ENCODE measurements at places on chromosomes 1 and 21.
A peak's percentile ranks its signal among the peaks of the same experiment; 100 is the strongest.

DNA sequence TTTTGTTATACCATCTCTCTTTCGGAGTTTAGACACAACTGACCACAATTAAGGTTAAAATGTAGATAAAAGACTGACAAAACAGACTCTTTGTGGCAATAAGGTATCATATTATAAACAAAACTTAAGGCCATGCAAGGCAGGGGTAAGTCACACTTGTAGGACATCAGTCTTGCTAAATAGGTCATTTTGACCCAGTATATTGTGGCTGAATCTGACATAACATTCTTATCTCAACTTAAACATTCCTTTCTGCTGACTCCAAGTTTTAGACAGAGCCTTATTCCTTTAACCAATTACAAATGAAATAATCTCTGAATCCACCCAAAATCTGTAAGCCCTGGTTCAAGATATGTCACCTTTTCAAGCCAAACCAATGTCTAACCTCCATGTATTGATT is 733.4 kb upstream of the B3GALT2 start:
- no peak for DNase-seq

DNA sequence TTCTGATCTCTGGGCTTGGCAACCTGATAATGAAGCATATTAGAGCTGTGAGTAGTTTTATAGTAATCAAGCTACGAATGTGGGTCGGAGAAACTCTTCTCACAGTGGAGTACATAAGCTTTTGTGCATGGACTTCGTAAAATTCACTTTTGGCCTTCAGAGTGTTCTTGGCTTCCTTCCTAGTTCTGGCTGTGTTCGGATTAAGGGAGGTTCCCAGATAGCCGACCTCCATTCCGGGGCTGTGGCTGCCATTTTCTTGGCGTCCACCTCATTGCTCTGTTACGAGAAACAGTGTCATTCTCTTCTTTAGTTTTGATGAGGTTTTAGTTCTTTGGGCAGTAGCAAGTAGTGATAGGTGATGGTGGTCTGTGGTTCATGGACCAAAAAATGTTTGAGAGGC is 26.3 kb downstream of the CAMTA1 start:
- DNase-seq: no peak

DNA sequence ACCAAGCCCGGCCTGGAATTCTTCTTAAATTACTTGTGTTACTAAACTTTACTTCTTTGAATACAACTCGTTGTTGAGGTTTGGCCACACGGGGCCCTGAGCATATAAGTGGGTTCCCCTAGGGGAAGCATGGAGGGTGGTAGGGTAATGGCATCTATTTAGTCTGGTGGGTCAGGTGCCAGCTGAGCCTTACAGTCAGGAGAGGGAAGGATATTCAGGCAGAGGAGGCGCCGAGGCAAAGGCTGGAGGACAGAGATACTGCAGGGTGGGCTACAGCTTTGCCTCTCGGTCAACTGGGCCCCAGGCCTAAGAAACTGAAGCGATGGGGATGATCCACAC is 424 bp upstream of the NECAP2 start:
- DNase-seq: no peak

- peak; percentile 32 for DNase-seq
Observed at GRCh38 chr1:94926915-94927404, at the start of gene CNN3. TSS of gene CNN3 (minus strand) at chr1:94927110. CDS start at chr1:94926894, 216 bp downstream.

- no peak for DNase-seq
Observed at GRCh38 chr1:99598738-99599411, 47.0 kb upstream of the PALMD start.
